HCT116 (cell line): ENCODE measurements at places on chromosomes 5 and 9. TPM values are rescaled to one million over a fixed set of nuclear protein-coding genes. Genes with fewer than 3 reads are reported as not detected.

DNA sequence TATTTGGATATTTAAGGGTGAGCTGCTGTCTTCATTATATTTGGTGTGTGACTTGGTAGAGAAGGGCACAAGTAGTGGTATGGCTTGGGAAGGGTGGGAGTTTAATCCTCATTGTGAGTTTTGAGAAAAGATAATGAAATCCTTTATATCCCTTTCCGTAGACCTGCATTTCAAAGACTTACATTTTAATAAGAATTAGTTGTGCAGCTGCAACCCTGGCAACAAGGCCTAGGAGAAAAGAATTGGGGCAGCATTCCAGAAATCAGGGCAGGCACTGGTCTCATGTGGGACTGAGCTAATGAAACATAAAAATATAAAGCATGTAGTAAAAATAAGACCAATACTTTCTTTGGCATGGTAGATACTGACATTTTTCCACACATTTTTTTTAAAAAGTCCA is 60.5 kb downstream of the CDC42SE2 start:
- DNase-seq = no peak

GRCh38 chr5:67728326-67728890 is 487.1 kb upstream of the PIK3R1 start:
- no peak for DNase-seq

- no peak for DNase-seq
These were observed 50.8 kb upstream of the SIMC1 start for GRCh38 chr5:176187276-176188062.

Gene SLC9A3
- total RNA-seq = 1.5 TPM

Gene PCDHA1
- not detected for total RNA-seq

Gene ERGIC1
- 73.3 TPM for total RNA-seq

Gene GCNT1
- total RNA-seq = 5.8 TPM

GRCh38 chr9:3528451-3528850 is 2.6 kb upstream of the RFX3 start:
- no peak for DNase-seq

DNA sequence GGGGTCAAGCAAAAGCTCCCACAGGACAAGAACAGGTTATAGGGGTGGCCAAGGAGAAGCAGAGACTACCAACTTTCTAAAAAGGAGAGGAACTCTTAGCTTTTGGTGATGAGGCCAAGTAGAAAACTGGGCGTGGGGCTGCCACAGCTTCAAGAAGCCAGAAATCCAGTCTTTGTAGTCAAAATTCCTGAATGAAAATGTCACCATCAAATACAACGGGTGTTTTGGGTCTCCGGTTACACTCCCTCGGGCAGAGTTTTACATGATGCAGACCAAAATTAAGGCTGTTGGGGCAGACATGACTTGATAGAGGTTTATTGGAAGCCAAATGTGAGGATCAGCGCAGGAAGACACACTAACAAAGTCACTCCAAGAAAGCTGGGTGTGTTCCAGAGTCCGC is 29.4 kb upstream of the N4BP3 start:
- no peak for DNase-seq

GRCh38 chr9:105355781-105356180 is 92.1 kb upstream of the FSD1L start:
- DNase-seq = no peak

- DNase-seq = peak; percentile 40
These were observed 517.0 kb downstream of the AGTPBP1 start for GRCh38 chr9:85224729-85225128.

DNA sequence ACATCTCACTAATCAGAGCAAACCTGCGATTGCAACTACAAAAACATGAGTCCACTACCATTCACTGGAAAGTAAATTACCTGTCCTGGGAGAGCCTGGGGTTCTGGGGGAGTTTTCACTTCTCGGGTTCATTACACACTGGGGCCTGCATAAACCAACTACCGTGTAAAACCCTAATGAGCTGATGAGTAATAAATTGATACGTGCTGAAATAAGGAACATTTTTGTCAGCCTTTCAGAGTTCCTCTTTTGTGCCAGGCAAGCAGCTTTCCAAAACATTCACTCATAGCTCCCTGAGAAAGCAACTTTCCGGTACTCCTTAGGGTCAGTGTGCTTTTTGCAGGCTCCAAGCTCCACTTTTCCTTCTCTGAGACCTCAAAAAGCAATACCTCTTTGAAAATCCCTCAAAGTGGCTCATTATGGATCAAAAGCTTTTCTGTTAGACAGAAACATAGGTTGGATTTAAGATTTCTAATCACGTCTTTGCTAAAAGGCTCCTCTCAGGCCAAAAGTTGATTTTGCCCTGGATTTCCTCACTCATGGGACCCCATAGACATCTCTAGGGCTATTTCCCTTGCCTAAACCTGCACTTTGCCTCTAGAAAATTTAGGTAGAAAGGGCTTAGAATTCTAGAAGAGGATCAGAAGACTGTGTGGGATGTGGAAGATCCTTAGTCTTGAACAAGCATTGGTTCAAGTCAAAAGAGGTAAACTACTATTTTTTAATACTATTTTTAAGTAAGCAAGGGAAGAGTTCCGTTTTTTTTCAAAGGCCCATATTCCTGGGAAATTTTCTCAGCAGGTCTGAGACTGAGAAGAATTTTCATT is 74.8 kb downstream of the ST8SIA4 start:
- DNase-seq = no peak

Gene LCP2
- 0.61 TPM for total RNA-seq

DNA sequence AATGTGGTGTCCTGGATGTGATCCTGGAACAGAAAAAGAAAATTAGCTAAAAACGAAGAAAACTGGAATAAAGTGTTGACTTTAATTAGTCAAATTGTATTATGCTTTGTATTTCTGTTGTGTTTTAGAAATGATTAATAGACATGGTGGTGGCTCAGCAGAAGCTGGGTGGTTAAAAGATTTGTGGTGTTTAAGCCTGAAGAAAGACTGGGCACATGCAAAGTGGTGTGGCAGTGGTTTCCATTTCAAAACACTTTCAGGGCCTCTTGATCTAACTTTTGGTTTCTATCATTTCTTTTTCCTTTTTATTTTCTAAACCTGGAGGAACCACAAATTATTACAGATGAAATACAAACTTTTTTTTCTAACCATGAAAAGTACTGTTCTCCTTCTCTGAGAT is 44.1 kb downstream of the ADGRV1 start:
- no peak for DNase-seq

Gene EQTN
- total RNA-seq = not detected

Gene PCDHGA1
- 0.05 TPM for total RNA-seq

DNA sequence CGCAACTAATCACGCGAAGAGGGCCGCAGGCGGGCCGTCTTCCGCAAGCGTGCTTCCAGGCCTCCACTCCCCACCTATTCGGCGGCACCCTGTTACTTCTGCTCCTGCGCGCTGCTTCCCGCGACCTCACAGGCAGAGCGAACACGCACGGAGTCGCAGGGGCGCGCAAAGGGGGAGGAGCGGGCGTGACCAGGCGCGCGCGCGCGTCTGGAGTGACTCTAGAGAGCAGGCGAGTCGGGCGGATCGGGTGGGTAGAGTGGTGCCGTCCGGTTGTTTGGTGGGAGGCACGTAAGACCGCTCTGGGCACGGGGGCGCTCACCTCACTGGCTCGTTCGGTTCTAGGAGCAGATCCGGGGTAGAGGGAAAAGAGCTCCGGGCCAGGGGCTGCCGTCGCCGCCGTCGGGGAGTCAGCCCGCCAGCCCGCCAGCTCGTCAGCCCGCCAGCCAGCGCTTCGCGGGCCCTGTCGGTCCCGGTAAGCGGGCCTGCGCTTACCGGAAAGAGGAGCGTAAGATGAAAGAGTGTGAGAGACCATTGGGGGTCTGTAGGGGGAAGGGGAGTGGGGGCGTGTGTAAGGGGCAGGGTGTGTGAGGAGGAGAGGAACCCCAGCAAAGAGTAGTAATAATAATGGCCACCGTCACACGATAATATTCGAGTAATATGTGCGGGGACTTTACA is at the start of gene CNOT8:
Gene CNOT8, plus strand, starts transcription at position 331 of the 675 bp plus-strand sequence. CDS start 4,652 bp downstream, outside the sequence.
- peak; percentile 94 for DNase-seq

Gene TXNDC15
- 17.8 TPM for total RNA-seq

DNA sequence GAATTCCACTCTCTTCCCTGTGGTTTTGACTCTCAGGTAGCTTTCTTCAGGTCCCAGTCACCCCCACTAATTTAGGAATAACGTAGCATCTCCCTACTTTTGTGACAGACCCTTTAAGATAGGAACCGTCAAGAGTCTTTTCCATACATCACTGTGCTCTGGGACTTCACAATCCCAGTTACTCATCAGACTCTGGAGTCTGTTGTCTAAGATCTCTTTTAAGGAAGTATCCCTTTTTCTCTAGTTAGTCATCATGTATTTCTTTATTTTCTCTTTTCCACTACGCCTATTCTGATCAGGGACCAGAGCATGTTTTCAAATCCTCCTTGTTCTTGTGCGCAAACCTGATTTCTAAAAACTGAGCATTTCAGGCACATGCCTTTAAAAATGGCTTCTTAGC is 143.0 kb downstream of the GOLPH3 start:
- DNase-seq = no peak
